AG04449 (cell line): ENCODE measurements at places on chromosomes 16 and 17.

DNA sequence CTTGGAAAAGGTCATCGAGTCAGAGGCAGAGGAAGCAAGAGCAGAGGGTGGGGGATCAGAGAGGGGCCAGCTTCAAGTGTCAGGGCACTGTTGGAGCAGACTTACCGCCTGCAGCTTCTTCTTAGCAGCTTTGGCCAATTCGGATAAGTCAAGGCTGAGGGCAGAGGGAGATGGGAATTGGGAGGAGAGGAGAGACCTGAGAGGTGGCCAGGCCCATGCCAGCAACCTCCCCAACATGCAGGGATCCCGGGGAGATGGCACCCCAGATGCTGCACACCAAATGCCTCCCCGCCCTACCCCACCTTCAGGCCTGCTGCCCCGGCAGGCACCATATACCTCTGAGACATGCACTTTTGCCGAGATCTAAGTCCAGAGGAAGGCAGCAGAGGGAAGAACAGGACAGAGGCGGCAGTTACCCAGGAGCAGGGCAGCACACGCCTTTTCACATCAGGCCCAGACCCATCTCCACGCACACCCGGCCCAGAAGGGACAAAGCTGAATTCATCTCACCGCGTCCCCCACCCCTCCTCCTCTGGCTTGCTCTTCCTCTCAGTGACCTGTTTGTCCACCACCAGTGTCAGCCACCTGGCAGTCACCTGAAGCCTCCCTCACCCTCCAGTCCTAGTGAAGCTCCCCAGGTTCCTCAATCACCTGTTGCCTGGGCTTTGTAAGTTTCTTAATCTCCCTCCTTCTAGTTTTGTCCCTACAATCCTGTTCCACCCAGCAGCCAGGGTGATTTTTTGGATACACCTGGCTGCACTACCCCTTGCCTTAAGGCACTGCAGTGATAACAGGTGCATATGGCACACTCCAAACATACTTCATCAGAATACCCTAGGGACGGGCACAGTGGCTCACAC, 10.4 kb downstream of the TP53I13 start:
- DNase-seq: no peak

- no peak for DNase-seq
Measured at GRCh38 chr16:49140618-49141017, 141.0 kb downstream of the CBLN1 start.

GRCh38 chr16:84048871-84049270, 6.3 kb upstream of the SLC38A8 start:
- DNase-seq: no peak

DNA sequence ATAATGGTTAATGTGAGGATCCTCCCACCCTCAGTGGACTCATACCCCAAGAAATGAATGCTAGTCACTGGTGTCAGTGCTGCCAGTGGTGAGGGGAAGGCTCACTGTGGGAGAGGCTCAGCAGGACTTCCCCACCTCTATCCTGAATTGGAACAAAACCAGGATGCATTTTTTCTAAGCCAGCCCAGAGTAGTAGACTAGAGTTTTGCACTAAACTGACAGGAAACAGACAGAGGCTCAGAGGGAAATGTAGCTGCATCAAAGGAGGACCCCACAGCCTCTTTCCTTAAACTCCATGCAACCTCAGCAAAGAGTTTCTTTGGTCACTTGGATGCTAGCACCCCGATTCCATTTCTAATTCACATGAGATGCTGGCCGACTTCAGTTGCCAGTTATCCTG, 10.7 kb upstream of the SKAP1 start:
- DNase-seq: no peak

DNA sequence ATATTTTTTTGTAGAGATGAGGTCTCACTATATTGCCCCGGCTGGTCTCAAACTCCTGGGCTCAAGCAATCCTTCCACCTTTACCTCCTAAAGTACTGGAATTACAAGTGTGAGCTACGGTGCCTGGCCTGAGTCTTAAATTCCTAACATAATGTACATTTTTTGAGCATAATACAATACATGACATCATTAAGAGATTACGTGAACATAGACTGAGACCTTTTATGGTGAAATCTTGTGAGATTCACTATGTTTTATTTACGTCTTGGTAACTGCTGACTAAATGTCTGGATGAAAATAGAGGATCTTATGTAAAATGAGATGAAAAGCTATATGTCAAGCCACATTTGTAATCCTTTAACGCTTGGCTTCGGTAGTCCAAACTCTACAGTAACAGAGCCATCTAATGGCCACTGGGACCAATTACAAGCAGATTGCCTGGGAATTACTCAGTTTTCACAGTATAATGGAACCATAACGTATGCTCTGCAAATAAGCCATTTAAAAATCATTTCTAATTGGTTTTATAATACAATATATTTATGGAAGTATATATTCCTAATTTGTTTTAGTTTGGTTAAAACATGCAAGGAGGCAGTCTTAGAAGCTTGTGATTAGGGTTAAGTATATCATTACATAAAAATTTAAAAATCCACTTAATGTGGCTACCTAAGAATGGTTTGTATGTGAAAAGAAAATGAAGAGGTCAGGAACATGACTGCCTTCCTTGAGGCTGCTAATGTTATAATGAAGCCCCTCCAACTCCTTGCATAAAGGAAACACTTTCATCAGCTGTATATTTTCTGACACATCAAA, 8.1 kb upstream of the EFCAB13 start:
- peak; percentile 89 for DNase-seq

DNA sequence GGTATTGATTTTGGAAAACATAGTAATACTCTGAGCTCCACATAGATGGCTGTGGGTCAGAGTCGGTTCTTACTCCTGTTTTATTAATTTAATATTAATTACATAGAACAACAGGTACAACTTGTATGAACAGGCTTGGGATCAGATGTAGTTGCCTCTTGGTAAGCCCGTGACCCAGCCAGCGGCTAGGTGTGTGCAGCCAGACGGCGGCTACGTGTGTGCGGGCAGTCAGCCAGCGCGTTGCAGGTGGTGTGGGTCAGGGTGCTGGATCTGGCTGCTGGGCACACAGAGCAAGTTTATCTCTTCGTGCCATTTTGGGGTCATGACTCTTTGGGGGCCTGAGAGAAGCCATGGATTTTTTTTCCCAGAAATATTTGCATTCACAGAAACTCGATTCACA, 30.3 kb downstream of the DBNDD1 start:
- DNase-seq: no peak

DNA sequence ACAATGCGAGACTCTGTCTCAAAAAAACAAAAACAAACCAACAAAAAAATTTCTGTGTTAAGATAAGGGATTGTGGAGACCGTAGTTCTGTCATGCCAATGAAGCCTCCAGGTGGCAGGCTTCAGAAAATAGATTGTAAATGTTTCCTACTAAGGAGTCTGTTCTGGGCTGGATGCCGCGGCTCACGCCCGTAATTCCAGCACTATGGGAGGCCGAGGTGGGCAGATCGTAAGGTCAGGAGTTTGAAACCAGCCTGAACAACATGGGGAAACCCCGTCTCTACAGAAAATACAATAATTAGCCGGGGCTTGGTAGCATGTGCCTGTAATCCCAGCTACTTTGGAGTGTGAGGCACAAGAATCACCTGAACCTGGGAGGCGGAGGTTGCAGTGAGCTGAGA, 4.4 kb upstream of the SNX29 start:
- DNase-seq: no peak

DNA sequence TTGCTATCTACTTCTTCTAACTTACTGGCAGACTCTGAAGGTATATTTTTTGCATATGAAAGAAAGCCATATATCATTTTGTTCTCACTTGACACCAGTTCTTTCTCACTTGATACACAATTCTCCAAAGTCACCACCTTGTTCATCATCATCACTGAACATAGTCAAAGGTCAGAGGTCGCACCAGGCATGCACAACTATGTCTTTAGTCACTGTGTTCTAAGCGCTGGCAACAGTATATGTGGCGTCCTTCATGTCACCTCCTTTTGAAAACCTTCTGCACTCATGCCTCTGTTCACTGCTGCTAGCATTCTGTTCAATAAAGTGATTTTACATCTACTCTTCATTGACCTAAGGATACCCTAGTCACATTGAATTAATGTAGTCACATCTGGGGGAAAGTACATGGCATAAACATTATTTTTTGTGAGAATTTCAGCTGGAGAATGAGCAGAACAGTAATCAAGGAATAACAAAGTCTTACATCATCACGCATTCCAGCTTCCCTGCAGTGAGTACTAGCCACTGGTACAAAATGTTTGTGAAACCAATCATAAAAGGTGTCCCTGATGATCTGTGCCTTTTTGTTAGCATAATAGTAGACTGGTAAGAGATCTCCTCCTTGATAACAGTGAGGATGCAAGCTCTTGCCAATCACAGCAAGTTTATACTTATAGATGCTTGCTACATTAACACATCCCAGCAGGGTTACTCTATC, 20.5 kb upstream of the TBX4 start:
- DNase-seq: no peak

DNA sequence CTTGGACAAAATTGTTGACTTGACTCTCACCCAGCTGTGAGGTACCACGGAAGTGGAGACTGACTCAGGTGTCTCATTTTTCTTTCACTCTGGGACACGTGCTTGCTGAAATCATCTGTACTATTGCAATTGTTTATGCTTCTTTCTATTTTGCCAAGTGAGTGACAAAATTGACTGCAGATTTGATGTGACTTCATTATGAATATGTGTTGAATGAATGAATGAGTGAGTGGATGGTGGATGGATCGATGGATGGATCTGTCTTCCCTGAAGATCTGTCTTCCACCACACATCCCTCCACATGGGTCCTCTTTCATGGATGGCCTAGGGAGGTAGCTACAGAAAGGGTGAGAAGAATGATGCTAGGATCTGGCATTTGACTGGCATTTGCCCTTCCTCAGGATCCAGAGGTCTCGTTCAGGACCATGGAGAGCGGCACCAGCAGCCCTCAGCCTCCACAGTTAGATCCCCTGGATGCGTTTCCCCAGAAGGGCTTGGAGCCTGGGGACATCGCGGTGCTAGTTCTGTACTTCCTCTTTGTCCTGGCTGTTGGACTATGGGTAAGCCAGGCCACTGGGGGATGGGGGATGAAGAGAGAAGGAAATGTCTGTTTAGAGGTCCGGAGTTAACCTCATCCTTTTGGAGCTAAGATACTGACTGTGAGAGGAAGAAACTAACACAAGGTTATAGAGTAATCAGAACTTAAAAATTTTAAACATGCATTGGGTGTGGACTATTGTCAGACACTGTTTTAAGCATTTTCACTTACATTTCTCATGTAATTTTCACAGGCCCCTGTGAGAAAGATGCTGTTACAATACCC, 12.7 kb downstream of the SLC5A11 start:
- DNase-seq: no peak

DNA sequence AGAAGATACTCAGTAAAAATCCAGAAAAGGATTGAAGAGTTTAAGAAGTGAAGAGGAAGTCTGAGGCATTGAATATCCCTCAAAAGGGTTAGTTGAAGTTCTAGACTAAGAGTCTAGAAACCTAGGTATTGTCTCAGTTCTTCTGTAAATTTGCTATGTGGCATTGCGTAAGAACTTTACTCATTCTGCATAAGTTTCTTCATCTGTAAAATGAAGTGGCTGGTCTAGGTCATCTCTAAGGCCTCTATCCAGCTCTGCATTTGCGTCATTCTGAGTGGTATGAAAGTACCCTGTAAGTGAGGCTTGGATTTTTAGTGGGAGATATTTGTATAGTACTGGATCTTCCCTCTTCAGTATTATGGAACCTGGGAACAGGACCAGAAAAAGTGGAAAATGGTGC, 130.2 kb downstream of the MYO1D start:
- no peak for DNase-seq

GRCh38 chr16:9874219-9874618, 308.0 kb downstream of the GRIN2A start:
- DNase-seq: no peak

DNA sequence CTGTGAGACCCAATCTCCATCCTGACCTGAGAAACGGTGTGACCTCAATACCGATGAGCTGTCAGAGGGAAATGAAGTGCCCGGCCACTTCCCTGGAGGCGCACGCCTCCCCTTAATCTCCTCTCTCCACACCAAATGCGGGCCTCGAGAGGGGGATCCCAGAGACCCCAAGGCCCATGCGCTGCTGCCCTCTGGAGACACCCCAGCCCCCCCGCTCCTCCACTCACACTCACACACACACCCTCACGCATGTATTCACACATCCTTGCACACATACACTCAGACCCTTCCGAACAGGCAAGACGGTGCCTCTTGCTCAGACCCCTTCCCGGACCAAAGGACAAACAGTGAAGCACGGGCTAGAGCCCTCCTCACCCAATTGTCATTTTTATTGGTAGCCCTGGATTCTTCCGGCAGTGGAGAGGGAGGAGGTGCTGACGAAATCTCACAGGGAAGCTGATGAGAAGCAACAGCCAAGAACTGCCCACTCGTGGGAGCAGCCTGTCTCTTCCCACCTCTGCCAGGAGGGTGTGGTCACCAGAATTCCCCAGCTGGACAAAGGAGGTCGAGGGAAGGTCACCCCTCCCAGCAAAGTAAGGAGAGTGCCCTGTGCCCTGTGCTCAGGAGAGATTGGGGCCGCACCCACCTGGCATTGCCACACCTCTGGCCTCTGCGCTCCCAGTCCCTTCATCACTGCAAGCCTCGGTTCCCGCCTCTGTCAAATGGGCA, 136.0 kb upstream of the TNRC6C start:
- DNase-seq: no peak

DNA sequence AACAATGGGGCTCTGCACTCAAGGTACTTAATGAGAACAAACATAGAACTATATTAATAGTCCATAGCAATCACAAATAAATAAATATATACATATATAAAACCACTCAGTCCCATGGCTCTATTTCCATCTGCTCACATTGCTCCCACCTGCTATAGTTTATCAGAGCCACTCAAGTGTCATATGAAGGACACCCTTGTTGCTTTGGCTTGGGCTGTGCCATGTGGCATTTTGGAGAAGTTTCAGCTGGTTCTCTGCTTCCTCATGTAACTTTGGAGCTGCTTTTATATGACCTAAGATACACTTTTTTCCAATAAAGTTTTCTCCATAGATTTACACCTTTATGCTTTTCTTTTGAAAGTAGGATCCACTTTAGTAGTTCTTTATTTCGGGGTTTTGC, 126.4 kb downstream of the KCNJ2 start:
- DNase-seq: no peak

DNA sequence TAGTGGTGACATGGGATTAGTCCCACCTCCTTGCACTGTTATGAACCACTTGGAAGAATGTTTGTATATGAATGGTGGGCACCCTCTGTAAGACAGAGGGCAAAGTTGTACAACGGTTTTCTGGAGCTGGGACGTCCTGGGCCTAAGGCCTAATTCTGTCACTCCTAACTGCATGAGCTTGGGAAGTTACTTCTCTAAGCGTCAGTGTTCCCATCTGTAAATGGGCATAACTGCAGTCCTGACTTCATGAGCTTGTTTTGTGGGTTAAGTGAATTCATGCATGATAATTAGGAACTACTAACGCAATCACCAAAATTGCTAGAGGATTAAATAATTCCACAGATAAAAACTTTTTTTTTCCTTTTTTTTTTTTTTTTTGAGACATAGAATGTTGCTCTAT, 1.8 kb downstream of the TBC1D16 start:
- no peak for DNase-seq
